Forelimb muscle (tissue), 1 donor: ENCODE measurements at places on chromosomes 7 and 10. TPM values are rescaled to one million over a fixed set of nuclear protein-coding genes. Genes with fewer than 3 reads are reported as not detected.

- DNase-seq, result no peak
Observed at GRCh38 chr7:106060394-106060920, 51.7 kb downstream of the SYPL1 start.

DNA sequence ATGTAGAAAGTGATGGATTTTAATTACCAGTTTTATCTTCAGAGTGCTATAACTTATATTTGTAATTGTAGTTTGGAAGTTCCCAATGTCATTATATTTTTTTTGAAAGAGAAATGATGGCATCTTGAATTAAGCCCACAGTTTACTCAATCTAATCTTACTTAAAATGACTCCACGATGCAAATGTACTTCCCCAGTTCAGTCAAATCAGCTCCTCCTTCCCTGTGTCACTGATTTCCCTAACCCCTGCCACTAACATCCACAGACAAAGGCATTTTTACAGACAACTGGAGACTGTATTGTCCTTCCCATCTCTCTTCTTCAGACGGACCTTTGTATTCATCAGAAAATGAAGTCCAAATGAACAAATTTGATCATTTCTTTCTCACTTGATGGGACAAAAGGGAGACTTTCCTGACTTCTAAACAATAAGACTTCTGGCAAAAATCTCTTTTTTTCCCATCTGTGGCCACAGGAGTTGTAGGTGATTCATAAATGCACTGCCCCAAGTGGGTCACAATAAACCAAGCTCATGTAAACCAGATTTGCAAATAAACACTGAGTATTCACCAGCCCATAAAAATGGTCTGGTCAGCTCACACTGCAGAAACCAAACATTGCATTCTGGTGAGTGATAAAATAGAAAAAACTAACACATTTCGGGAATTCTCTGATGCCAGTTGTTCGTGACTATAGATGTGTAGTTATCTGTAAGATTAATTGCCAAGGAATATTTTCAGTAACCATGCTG is 162.9 kb downstream of the FANK1 start:
- DNase-seq, result no peak

GRCh38 chr10:79385804-79386531 is 38.7 kb downstream of the PPIF start:
- no peak for DNase-seq

DNA sequence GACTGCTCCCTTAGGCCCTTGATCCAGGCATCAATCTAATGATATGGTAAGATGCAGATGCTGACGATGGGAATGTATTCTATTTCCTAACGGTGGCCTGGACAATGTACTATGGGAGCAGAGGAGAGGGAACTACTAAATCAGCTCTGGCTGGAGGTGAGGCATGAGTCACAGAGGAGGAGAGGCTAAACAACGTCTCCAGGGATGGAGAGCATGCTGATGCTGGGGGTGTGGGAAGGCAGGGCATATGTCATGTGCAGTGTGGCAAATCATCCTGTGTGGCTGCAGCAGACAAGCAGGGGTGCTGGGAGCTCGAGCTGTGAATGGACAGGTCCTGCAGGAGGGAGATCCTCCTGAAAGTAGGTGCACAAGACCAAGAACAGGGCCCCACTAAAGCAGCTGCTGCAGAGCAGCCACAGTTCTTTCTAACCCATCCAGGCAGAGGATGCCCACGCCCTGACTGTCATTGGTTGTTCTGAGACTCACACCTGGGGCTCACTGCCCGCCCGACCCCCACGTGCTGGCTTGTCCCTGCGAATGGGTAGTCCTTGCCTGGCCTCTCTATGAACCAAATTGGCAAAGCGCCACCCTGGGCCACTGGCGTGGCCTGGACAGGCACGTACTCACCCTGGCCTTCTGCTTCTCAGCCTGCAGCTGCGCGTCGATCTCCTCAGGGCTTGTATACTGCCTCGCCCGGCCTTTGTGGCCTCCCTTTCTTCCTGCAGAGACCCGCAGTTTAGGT is 4.0 kb downstream of the PDAP1 start:
- DNase-seq, result no peak

GRCh38 chr7:28623105-28623730 is 210.9 kb downstream of the CREB5 start:
- no peak for DNase-seq

DNA sequence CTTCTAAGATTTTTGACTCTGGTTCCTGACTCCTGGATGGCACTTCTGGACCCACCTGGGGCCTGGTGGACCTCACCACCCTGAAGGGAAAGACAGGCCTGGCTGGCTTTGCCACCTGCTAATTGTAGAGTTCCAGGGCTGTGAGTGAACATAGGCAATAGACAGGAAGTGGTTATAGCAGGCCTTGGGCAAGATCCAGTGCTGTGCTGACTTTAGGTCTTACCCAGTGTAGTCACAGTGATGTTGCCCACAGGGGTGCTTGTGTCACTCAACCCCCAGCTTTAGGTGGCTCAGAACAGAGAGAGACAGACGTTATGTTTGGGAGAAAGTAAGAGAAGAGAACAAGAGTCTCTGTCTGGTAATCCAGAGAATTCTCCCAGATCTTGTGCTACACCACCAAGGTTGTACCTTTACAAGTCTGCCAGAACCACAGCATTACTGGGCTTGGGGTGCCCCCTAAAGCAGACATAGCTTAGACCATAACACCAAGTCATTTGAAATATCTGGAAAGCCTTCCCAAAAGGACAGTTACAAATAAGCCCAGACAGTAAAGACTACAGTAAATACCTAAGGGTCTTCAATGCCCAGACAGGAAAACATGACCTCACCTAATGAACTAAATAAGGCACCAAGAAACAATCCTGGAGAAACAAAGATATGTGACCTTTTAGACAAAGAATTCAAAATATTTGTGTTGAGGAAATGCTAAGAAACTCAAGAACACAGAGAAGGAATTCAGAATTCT is 303.4 kb downstream of the PCLO start:
- DNase-seq, result no peak

GRCh38 chr10:112353046-112353445 is 20.9 kb upstream of the ACSL5 start:
- DNase-seq, result no peak

GRCh38 chr10:79262959-79263746 is 84.1 kb upstream of the PPIF start:
- DNase-seq, result no peak

DNA sequence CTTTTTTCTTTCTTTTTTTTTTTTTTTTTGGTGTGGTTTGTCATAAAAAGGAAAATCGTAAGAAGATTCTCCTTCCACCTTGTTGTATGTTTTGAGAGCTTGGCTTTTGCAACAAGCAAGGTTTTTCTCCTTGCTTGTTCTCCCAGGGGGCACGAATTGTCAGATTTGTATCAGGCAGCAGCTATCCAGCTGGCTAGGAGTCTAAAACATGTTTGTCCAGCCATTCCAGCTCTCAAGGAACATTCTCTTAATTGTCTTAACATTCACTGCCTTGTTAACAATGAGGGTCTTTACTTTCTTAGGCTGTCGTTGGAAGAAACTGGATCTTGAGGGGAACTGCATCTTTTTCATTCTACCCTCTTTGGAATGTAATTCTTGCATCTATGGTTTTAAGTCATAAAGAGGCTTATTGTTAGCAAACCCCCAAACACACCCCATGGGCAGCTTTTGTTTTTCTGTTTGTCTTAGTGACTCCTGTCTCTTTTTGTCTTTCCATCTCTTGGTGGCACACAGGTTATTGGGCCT is 14.6 kb downstream of the SHTN1 start:
- DNase-seq, result no peak

DNA sequence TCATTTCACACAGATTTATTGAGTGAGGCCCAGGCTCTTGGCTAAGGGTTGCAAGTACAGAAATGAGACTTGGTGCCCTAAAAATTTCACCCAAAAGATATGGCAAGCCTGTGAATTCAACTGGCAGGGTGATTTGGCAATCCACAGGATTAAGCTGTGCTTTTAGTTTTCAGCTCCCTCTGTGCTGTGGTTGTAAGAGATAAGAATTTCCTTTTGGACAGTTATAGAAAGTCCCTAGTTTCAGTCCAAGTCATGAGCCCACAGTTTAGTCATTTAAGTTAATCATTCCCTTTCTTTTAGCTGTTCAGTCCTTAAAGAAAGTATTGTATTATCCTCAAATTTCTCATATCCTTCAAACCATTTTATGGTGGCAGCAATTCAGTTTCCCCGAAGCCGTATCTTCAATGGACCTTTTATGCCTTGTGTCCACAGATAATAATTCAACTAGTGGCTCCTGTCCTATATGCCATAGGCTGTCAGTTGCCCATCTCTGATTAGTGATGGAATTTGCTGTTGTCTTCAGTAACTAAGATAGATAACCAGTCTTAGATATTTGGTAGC is 73.4 kb upstream of the NAMPT start:
- no peak for DNase-seq

- DNase-seq, result no peak
Observed at GRCh38 chr10:125193306-125193877, 33.0 kb upstream of the CTBP2 start.

- peak; percentile 41 for DNase-seq
Observed at GRCh38 chr10:66931340-66931948, 5.6 kb downstream of the LRRTM3 start.

GRCh38 chr10:31594347-31594873 is 275.4 kb downstream of the ZEB1 start:
- DNase-seq, result no peak

- no peak for DNase-seq
Observed at GRCh38 chr10:47257396-47258120, 42.4 kb upstream of the GDF10 start.

- DNase-seq, result no peak
Observed at GRCh38 chr10:70958396-70958795, 70.0 kb upstream of the PCBD1 start.

GRCh38 chr7:131893631-131894340 is 337.4 kb upstream of the PODXL start:
- no peak for DNase-seq

- no peak for DNase-seq
Observed at GRCh38 chr10:28624351-28624750, 53.0 kb upstream of the BAMBI start.

DNA sequence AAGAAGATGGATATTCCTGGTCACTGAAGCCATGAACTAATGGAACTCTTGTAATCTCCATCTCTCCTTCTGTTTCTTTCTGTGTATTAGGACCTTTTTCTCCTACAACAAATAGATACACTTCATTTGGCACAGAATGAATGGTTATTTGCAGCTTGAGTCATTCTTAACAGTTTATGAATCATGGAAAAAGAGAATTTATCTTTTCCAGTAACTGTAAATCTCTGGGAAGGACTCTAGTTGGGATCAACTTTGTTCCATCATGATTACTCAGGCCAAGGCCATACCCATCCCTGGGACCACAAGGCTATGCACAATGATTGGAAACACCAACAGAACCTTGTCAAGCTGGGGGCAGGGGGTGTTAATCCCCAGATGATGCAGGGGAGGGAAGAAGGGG is 36.1 kb upstream of the MDFIC start:
- no peak for DNase-seq

DNA sequence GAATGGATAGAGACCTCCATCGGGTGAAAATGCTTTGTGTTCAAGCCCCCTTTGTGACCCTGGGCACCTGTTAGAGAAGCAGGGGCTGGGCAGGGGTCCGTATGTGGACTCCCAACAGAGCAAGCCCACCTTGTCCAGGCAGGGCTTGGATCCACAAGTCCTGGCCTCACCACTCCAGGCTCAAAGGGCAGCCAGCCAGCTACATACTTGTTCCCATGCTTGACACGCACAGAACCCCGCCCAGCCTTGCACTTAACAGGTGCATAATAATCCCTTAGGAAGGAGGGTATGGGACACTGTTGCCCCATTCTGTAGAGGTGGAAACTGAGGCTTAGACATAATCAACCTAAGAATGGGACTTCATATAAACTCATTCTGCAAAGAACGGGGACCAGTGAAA is 160.6 kb downstream of the PRKAG2 start:
- no peak for DNase-seq

DNA sequence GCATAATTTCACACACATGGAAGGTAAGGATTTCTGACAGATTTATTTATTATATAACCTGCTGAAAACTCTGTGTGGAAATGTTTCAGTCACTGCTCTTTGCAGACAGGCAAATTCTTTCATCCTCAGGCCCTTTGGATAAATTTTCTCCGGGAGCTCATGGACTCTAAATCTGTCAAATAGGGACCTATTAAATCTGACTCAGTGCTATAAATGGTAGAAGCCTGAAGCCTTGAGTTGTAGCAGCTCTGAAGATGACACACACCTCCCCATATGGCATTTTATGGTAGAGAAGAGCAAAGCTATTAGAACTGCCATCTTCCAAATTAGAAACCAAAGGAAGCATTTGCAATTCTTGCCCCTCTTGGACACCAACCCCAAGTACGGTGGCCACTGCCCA is 808.7 kb downstream of the XPNPEP1 start:
- DNase-seq, result no peak

DNA sequence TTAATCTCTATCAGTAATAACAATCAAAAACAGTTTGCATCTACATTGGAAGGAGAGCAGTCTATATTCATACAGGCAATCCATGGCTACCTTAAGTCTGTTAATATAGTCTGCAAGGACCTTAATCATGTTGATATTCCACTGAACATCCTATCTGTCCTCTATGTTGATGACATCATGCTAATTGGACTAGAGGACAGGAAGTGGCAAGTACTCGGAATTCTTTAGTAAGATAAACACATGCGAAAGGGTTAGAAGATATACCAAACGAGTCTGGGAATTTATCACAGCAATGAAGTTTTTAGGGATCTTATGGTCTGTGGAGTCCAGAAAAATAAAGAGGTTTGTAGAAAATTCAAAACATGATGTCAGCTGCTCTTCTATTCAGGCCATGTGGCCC is 11.3 kb upstream of the SAMD9L start:
- DNase-seq, result no peak

- DNase-seq, result no peak
Observed at GRCh38 chr10:60463746-60464145, 74.1 kb upstream of the ANK3 start.

DNA sequence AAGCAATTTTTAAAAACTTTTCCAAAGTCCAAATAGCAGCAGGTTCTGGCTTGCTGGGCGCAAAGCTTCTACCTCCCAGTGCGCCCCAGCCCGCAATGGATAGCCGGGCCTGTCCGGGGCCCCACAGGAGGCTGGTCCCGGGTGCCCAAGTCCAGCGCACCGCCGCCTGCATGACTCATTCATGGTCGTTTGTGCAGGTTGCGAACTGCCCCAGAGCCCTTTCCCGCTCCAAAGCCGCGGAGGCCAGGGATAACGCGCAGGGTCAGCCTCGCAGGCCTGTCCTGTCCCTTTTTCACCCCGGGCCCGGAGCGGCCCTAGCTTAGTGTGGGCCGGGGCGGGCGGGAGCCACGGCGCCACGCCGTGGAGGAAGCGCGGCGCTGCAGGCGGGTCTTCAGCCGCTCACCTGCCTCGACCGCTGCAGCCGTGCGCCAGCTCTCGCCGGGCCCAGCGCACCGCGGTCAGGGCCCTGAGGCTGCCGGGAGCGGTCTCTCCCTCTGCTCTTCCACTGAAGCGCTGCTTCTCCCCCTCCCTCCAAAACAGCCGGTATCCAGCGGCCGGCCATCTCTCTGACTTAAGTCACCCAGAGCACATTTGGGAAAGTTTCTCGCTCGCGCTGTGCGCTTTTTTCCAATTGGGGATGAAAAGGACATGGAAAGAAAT is 1.7 kb upstream of the EGR2 start:
- no peak for DNase-seq

The OR13A1 gene
- not detected for polyA plus RNA-seq

The MOGAT3 gene
- not detected for polyA plus RNA-seq

The CRPPA gene
- 3.9 TPM for polyA plus RNA-seq

The TAS2R4 gene
- 1.3 TPM for polyA plus RNA-seq

The LYZL1 gene
- polyA plus RNA-seq, result not detected

The CALHM2 gene
- polyA plus RNA-seq, result 14.4 TPM

The PPP1R3C gene
- polyA plus RNA-seq, result 161 TPM

The MSMB gene
- not detected for polyA plus RNA-seq

The EPC1 gene
- polyA plus RNA-seq, result 41.7 TPM

The ELN gene
- 91.6 TPM for polyA plus RNA-seq

The POU6F2 gene
- not detected for polyA plus RNA-seq

The VSIR gene
- polyA plus RNA-seq, result 28.5 TPM

The ATE1 gene
- 18.6 TPM for polyA plus RNA-seq

The PILRA gene
- polyA plus RNA-seq, result 2.6 TPM

The GLI3 gene
- 10.8 TPM for polyA plus RNA-seq
